ENCODE measurements at places on chromosomes 5 and 9.
A peak's percentile ranks its signal among the peaks of the same experiment; 100 is the strongest.

GRCh38 chr5:81359108-81359507 is 34.8 kb downstream of the ACOT12 start:
- no peak for DNase-seq

- DNase-seq = no peak
These were observed 43.6 kb downstream of the OSMR start for GRCh38 chr5:38889424-38889823.

- peak; percentile 82 for DNase-seq
These were observed 141.6 kb downstream of the NR3C1 start for GRCh38 chr5:143261748-143262392.

DNA sequence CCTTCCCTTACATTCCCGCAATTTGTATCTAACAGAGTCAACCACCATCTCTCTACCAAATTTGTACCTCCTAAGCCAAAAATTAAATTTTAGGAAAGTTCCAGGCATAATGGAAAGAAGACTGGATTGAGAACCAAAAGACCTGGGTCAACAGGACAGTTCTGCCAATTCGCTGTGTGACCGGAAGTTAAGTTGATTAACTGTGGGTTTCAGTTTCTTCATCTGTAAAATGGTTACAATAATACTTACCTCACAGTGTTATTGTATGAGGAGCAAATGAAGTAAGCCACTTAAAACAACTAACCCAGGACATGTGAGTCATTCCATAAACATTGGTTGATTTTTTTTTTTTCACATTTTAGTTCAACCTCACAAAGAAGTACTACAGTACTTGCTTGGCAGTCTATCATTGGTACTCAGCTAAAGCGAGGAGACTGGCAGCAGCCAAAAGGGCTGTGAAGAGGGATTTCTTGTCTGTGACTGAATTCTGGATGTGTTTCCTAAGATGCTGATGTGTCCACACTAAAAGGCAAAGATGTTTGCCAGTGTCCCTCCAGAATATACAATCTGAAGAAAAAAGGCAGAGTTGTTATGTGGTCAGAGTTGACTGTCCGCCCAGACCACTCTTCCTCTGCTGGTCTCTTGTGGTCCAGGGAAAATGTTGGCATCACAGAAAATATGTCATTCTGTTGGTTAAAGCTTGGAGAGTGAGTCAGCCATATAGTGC is 198.6 kb downstream of the TLE1 start:
- DNase-seq = peak; percentile 66

- DNase-seq = no peak
These were observed 420.8 kb downstream of the CHSY3 start for GRCh38 chr5:130324953-130325671.

DNA sequence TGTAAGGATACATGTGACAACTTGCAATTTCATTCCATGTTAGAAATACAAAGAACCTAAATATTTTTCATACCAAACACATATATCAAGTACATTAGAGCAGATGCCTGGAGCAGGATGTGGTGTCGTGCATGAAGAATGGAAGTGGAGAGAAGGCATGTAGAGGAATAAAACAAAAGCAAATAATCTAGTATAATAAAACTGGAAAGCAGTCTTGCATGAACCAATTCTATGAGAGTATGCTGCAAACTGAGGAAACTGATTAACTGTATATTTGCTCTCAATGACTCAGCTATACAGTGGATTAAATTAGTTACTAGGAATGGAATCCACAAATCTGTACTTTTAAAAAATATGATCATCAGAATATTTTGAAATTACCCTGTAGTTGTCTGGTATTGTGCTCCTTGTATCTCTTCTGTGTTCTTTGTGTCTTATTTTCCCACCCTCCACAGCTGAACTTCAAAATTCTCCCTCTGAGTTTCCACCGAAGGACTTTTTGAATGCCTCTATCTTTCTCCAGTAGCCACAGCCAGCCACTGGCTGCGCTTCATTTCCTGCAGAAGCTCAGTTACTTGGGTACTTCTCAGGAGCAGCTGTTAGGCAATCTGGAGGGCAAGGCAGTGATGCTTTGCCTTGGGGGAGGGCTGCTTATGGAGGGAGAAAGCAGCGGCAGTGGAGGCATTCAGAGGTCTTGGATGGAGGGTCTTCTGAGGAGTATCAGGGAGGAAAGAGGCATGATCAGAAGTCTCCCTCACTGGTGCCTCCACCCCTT is 608.0 kb downstream of the BRINP1 start:
- DNase-seq = no peak

Data from fibroblast of pulmonary artery (primary cell).